Stimulated activated CD8-positive, alpha-beta memory T cell treated with anti-CD3 and anti-CD28 coated beads, Interleukin-7, amount 100 ng/mL, for 1 hour (primary cell): ENCODE measurements at places on chromosomes 1 and 21.

DNA sequence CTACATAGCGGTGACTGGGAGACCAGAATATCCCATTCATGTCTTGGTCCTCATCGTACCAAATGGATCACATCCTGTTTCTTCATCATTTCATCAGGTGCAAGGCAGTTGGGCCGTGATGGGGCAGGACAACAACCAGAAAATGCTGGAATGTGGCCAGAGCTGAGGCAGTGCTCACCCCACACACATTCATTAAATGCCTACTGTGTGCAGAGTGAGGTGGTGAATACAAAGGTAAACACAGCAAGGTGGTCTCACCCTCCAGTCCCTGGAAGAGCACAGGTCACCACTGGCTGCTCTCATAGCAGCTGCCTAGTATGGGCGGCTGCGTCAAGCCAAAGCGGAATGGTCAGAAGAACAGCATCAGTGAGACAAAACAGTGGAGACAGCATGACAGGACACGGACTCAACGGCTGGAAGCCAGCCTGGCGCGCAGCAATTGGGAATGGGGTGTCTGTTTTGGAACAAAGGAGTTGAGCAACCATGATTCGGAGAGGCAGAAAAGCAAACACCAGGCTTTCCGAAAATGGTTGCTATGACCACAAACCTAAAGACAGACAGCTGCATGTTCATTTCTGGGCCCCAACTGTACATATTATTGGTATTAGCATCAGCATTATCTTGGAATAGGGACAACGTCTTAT, 5.6 kb upstream of the ADAMTSL4 start:
- no peak for DNase-seq

DNA sequence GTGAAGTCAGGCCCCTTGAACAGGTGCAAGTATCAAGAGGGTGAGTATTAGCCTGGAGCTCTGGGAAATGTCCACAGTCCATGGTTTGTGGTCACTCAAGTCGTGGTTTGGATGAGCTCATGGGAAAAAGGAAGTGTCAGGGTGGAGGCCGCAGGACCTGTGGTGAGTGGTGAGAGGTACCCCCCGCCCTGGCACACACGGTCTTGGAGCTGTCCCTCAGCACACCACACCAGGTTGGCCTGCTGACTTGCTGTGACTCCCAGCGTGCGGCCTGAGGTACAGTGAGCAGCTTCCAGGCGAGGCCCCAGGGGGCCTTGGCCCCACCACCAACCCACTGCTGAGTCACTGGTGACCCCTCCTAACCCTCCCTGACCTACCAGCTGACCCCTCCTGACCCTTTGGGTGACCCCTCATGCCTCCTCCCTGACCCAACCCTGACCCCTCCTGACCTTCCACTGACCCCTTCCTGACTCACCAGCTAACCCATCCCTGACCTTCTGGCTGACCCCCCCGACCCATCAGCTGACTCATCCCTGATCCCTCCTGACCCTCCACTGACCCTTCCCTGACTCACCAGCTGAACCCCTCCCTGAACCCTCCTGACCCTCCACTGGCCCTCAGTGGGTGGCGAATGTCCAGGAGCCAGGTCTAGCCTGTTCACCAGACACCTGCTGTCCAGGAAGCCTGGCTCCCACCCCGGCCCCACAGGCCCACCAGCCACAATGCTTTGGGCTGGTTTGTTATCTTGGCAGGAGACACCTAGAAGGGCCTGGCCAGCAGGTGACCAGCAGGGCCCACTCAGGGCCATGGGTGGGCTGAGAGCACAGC, 34.8 kb upstream of the RNF187 start:
- DNase-seq = no peak

- DNase-seq = no peak
These were observed 1.7 kb upstream of the RASAL2 start for GRCh38 chr1:178091986-178092745.

DNA sequence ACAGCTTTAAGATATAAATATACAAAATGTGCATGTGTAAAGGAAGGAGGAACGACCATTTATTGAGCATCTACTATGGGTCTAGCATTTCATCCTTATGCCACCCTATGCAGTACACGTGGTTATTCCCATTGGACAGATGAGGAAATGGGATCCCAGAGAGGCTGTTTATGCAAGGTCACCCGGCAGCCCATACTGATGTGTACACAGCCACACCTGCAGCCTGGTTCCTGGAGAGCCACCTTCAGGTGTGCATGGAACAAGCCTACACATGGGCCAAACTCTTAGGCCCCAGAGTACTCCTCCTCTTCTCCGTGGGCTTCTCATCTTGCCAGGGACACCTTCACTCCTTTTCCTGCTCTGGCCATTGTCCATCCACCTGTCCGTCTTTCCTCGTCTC, 108.8 kb downstream of the PAX7 start:
- no peak for DNase-seq

DNA sequence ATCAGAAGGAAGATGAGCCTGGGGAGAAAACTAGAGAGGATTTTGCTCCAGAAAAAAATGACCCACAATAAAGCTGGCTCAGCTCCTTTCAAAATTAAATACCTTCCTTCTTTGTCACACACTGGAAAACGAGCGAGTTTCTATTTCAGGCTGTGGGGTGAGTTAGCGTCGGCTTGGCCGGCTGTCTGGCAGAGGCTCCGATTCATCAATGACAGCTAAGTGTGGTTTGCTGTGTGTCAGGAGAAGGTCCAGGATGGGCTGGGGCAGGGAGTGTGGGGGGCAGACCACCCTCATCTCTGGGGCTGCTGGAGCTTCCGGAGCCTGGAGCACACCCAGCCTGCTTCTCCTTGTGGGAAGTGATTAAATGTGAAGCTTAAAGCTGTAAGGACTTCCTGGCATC, 120.2 kb downstream of the ETS2 start:
- no peak for DNase-seq
